ENCODE measurements at places on chromosomes 2 and 18.

GRCh38 chr18:73156117-73156516 lies 288.3 kb upstream of the NETO1 start:
- DNase-seq: no peak

DNA sequence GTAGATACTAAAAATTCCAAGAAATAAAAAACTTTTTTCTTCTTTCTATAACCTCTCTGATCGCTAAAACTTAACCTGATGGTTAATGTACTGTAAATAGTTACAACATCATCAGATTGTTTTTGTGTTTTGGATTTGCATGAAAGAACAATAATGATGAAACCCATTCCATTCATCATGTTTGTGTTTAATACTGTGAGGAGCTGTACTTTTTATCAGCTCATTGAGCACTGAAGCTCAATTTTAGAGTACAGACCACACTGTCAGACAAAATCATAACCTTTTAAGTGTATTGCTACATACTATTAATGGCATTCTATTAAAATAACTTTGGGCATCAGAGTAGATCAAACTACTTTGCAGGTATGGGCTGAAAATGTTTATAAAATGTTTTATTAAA lies 14.8 kb upstream of the BBS5 start:
- no peak for DNase-seq

DNA sequence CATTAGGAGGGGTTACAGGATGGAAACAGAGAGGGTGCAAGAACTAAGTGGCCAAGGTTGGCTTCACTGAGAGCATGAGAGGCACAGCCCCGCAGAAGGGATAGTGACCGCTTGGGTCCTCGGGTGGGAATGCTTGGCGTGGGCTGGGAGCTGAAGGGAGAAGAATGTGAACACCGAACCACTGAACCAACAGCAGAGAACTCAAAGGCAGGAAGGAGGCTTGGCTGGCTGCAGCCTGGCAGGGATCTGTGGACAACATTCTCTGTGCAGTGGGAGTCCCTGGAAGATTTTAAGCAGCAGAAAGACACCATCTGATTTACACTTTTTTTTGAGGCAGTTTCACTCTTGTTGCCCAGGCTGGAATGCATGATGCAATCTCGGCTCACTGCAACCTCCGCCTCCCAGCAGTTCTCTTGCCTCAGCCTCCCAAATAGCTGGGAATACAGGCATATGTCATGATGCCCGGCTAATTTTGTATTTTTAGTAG lies 33.9 kb downstream of the SOWAHC start:
- no peak for DNase-seq

DNA sequence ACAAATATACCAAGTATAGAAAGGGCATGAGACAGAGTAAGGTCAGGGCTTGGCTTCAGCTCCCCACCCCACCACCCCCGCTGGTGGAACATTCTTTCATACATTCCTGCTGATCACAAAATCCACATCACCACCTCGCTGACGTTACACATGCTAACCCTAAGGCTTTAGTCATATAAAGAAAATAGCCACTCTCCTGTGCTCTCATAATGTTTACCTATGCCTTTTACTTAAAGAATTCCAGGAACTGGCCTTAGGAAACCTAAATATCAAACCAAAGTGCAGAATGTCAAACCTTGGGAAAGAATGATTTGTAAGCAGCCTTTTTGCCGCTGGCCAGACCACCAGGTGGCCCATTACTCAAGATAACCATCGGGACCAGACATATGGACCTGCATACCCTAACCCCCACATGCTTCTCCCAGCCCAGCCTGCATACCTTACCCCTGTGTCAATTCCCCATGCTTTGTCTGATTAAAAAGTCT lies 136.3 kb upstream of the SLC39A10 start:
- DNase-seq: no peak

GRCh38 chr18:77560341-77560992 lies 310.8 kb downstream of the GALR1 start:
- DNase-seq: no peak

DNA sequence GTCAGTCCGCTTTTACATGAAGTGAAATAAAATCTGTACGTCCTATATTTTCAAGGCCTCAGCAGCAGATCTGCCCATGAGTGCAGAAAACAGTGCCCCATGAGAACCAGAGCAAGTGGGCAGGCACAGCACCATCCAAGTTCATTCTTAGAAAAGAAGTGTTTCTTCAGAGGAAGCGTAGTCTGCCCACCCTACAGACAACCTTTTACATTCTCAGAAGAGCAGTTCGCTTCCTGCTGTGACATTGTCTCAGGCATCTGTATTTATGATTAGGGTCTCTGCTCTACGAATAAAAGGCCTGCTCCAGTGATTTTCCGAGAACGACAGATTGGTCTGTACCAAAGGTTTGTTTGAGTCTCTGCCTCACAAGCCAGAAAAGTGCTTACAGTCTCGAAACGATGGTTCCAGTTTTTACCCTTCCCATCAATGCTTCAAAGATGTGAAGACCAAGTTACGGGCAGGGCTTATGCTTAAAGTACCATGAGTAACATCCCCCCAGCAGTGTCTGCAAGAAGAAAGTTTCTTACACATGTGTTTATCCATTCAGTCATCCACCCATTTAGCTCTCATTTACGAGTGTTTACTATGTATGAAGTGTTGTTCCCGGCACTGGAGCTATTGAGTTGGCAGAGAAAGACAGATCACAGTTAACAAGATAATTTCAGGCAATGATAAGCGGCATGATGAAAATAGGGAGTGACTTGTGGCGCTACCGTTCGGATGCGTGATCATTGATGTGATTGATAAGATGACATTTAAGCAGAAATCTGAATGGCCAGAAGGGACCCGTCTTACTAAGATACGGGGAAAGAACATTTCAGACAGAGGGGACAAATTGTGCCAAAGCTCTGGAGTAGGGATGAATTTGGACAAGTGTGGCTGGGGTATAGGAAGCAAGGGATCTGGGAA lies 31.4 kb upstream of the CTLA4 start:
- DNase-seq: no peak

DNA sequence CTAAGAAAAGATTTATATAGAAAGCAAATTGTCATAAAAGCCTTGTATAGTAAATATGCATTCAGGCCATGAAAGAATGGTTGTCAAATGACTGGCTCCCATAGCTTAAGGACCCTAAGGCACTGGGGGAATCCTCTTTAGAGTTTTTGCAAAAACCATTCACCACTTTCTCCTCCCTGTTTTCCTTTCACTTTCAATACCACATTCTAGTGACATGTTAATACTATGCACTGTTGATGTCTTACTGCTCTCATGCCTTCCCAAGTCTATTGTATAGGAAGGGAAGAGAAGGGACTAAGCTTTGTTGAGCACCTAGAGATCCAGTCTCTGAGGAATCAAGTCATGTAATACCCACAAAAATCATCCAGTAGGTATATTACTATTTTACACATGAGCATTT lies 383.0 kb upstream of the LRRTM1 start:
- DNase-seq: no peak

GRCh38 chr2:54859416-54859815 lies 136.0 kb downstream of the EML6 start:
- no peak for DNase-seq

DNA sequence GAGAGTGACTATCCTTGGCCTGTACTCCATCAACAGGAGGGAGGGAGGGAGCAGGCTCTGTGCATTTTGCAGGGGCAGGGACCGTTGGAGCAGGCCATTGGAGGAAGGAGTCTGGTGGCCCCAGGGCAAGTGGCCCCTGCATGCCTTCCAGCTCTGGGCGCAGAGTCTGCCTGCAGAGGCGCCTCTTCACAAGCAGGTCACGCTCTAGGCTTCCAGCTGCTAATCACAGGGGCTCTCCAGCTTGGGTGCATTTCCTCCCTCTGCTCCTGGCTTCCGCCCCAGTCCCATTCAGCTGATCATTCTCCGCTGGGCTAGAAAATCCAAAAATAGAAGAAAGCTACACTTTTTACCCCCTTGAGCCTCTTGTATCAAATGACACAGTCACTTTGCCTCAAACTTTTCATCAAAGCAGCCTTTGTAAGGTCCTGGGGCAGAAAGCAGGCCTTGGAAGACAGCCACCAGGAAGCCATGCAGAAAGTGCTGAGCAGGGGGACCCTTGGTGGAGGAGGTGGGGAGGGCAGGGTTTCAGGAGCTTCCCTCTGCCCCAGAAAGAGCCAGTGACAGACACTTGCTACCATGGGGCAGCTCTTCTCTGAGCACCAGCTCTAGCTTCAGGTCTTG lies 11.3 kb downstream of the TMEM247 start:
- DNase-seq: no peak

DNA sequence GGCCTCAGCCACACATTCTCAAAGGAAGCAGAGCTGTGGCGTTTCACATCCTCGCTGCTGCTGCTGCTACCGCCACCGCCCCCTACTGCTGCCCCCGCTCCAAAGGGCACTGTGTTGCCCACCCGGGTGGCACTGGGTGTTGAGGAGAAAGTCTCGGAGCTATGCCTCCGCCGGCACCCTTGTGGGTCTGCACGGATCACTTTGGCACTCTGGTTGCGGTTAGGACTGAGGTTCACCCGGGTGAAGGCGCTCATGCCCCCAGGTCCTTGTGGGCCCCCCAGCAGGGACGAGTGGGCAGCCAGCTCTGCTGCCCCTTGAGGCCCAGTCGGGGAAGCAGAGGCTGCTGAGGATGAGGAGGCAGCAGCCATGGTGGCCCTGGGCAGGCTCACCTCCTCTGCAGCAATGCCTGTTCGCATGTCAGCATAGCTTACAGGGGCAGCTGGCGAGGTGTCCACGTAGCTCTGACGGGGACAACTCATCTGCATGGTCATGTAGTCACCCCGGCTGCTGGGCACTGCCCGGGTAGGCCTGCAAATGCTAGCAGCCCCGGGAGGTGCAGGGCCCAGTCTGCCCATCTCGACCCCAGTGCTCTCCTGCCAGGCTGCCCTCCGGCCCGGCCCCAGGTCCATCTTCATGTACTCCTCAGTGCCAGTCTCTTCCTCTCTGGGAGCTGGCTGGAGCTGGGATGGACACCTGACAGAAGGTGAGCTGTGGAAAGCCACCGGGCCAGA lies 4.2 kb downstream of the IRS1 start:
- DNase-seq: no peak

DNA sequence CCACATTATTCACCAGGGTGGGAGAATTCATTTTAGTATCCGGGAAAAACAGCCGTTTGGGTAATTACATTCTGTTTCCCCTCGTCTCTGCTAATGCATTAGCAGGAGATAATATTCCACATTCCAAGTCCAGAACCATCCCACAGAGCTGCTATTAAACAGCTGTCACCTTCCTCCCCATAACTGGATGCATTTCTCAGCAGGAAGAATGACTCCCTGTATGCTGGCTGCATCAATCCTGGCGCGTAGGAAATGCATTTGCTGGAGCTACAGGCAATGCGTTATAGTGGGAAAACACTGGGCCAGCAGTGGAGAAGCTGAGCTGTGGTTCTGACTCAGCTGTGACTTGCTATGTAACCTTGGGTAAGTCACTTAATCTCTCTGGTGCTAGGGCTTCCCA lies 246.0 kb downstream of the CLIP4 start:
- DNase-seq: no peak

DNA sequence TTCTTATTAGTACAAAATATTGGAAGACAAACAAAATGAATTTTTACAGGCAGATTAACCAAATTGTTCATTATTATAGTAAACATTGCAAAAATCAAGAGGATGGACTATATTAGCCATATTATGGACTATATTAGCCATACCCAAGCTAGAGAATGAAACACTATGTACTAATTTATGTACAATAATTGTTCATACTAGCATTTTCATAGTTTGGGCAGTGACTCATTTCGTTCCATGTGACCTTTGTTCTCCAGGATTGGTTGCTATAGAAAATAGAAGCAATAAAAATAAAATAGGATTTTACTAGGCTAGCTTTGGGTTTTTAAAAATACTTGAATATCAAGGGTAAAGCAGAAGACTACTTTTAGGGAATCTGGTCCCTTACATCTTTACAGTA lies 176.8 kb downstream of the ZEB2 start:
- no peak for DNase-seq

- DNase-seq: no peak
Measured at GRCh38 chr2:182943339-182943738, 76.9 kb upstream of the FRZB start.

DNA sequence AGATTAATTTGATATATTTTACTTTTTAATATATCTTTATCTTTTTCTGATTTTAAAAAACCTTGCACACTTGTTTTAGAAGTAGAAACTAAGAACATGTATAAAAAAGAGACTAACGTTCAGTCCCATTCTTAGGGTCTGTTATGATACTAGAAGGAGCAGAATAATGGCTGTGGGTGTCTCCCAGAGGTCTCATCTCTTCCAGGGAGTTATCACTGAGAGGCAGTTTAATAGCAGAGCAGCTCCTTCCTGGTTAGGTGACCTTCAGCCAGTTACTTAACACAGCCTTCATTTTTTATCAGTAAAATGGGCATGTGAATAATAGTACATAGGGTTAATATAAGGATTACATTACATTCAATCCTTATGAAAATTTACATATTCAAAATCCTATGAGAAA lies 40.6 kb downstream of the FBXO48 start:
- DNase-seq: no peak

- no peak for DNase-seq
Measured at GRCh38 chr2:168685600-168686451, 116.6 kb upstream of the NOSTRIN start.
